Activated CD4-positive, alpha-beta T cell treated with anti-CD3 and anti-CD28 coated beads, Interleukin-2, Interleukin-4, amounts not matched to agents 100 ng/mL and 50 ng/mL, durations not matched to agents 16 hours and 8 hours (primary cell): ENCODE measurements at places on chromosomes 3 and 15.

DNA sequence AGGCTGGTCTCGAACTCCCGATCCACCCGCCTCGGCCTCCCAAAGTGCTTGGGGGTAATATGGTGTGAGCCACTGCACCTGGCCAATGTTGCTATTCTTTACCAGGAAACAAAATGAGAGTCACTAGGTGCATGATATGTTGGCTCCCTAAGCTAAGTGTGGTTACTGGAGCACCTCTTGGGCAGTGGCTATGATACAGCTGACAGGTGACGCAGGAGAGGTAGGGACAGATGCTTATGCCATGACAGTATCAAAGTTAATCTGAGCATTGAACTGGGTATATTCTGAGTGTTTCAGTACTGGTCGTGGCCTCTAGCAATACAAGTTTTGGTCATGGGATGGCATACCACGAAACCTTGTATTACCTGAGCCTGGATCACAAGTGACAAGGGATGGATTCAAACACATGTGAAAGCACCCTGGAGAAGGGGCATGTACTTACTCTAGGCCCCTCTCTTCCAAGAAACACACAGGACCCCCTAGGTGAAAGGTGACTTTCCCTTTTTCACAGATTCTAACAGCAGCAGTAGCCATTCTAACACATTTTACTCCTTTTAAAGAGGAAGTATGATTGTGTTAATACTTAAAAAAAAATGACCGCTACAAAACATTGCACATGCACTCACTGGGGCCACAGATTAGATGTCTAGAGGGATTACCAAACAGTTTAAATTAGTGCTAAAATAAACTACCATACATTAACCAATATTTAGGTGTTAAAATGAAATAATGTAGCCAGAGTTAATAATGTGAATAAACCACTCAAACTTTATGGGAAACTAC, 467.3 kb downstream of the SHQ1 start:
- DNase-seq, result no peak

DNA sequence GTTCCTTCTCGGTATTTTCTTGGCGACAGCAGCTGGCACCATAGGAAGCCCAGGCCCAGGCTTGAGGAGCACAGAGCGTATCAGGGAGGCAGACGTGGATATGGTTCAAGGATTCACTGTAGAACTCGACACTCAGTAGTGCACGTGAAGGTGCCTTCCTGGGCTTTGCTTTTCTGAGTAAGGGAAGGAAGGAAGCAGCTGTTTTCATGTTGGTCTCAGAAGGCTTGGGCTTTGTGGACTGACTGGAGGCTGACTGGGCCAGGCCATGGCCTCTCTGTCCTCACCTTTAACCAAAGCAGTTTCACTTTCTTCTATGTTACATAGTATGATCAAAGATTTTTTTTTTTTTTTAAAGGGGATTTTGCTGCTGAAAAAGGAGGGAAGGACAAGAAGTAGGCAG, 6.9 kb upstream of the GHRL start:
- no peak for DNase-seq

GRCh38 chr15:41921639-41922038, 27.8 kb upstream of the SPTBN5 start:
- DNase-seq, result no peak

GRCh38 chr15:93709708-93710107, 521.7 kb upstream of the MCTP2 start:
- DNase-seq, result no peak

DNA sequence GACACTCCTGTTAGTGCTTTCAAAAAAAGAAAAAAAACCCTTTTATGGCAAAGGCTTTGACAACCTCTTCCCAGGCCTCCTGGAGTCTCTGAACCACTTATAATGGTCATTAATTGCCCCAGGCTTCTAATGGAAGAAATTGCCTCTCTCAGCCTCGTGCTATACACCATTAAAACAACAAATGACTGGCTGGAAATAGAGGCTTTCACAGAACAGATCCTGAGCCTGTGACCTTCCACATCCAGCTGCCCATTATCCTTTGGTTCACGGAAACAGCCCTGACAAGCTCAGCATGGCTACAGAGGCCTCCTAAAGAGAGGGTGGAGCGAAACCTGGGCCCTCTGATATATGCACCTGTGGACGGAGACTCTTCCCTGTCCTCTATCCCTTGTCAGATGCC, 26.8 kb upstream of the MKRN3 start:
- no peak for DNase-seq

DNA sequence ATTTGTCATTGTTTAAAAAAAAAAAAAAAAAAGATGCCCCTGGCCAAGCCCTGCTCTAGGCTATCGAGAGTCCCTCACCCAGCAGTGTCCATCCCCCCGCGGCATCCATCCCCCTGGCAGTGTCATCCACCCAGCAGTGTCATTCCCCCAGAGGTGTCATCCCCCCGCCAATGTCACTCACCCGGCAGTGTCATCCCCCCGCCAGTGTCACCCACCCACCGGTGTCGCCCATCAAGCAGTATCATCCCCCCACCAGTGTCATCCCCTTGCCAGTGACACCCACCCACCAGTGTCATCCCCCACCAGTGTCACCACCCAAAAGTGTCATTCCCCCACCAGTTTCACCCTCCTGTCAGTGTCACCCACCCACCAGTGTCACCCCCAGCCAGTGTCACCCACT, 99.3 kb upstream of the PRR20G start:
- DNase-seq, result no peak

DNA sequence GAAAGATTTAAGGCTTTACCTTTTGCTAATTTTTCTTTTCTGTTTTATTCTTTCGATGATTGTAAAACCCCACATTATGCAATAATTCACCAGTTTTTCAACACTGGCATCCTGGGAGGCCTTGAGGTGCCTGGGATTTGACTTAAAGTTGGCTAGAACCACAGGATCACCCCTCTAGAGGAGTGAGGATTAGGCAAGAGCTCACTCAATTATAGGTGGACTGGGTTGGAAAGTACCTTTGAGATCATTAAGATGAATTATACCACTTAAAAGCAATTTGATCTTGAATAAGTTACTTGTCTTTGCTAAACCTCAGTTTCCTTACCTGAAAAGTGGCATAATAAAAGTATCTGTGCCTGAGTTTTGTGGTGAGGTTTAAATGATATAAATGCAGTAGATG, 212.8 kb upstream of the TPRG1 start:
- DNase-seq, result no peak

DNA sequence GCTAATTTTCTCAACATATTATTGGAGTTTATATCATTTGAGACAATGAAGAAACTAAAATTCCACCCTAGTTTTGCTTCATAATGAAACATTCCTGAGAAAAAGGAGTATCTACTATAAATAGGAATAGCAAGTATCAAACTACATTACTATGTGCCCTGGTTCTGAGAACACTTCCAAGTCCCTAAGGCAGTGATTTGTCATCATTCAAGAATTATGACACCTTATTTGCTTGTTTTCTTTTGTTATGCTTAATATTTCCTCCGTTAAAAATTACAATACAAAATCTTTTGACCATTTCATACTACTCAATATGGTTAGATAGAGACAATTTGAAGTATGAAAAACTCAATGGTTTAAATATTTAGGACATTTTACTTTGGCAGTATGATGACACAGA, 707.8 kb upstream of the GOLIM4 start:
- no peak for DNase-seq

DNA sequence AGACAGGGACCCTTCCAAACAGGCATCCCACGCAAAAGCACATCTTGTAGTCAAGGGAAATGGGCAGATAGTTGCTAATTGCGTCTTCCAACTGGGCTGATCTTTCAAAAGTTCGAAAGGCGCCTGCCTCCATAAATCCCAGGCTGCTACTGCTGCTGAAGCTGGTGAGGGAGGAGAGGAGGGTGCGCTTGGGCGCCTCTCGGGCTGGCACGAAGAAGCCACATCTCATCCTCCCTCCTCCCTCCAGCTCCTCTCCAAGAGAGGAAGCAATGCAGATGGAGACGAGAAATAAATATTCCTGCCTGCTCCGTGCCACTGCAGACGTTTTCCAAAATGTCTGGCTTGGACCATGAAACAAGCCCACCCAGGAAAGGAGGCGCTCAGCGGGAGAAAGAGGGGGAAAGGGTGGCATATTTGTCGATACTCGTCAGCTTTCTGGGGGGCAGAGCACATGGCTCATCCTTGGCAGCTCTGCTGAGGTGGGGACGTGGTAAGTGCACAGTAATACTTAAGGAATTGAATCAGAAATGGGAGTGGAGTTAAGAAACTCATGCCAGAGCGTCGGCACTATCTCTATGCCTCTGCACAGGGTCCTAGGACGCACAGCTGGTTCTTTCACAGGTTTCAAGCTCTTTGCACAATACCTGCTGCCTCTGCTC, 88.9 kb upstream of the FEZF2 start:
- DNase-seq, result no peak

- no peak for DNase-seq
Observed at GRCh38 chr15:80203361-80203885, 48.6 kb downstream of the CTXND1 start.

GRCh38 chr15:64864068-64864467, 22.4 kb downstream of the PLEKHO2 start:
- DNase-seq, result no peak
